Naive thymus-derived CD8-positive, alpha-beta T cell (primary cell): ENCODE measurements at places on chromosomes 4 and X. TPM values are rescaled to one million over a fixed set of nuclear protein-coding genes. Genes with fewer than 3 reads are reported as not detected.

The RASL11B gene
- polyA plus RNA-seq = 0.15 TPM

DNA sequence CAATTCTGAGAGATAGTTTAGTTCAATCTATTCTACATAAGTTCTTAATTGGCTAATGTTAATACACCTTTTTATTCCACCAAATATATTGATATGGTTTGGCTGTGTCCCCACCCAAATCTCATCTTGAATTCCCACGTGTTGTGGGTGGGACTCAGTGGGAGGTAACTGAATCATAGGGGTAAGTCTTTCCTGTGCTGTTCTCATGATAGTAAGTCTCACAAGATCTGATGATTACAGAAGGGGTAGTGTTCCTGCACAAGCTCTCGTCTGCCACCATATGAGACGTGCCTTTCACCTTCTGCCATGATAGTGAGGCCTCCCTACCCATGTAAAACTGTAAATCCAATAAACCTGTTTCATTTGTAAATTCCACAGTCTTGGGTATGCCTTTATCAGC is 11.3 kb downstream of the PPA2 start:
- no peak for DNase-seq

The SNX25 gene
- polyA plus RNA-seq = 7.6 TPM

- DNase-seq = no peak
Measured at GRCh38 chr4:137129441-137129840, 402.9 kb downstream of the PCDH18 start.

The MAMLD1 gene
- 0.40 TPM for polyA plus RNA-seq
